Stimulated activated CD4-positive, alpha-beta T cell treated with anti-CD3 and anti-CD28 coated beads, Interleukin-15, amount 100 ng/mL, for 1 hour (primary cell): ENCODE measurements at places on chromosomes 3 and 15.

- no peak for DNase-seq
These were observed 418.8 kb downstream of the OTOL1 start for GRCh38 chr3:161915418-161915750.

- DNase-seq = no peak
These were observed 128.2 kb downstream of the SOX2 start for GRCh38 chr3:181839916-181840297.

GRCh38 chr3:48716982-48717746 lies at the start of gene IP6K2:
Gene IP6K2 (minus strand): TSS chr3:48717221. CDS start chr3:48695291, 21,930 bp downstream.
- peak; percentile 99 for DNase-seq

- DNase-seq = no peak
These were observed 10.7 kb downstream of the ZXDC start for GRCh38 chr3:126464997-126465396.

DNA sequence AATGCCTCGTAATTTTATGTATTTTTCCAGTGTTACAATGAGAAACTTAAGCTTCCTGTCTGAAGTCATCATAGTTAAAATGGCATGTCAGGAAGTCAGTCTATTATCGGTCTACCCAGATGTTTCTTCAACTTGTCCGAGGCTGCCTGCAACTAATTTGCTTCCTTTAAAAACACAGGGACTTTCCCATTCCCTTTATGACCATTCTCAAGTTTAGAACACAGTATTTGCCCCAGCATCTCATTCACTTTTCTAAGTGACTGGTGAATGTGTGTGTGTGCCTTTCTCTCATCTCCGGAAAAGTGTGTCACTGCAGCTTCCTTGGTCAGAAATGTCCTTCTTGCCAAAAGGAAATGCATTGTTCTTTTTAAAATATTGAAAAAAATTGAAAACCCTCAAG lies 466.6 kb downstream of the RAP2B start:
- DNase-seq = no peak

GRCh38 chr3:46127503-46127902 lies 80.6 kb downstream of the CCR1 start:
- no peak for DNase-seq

DNA sequence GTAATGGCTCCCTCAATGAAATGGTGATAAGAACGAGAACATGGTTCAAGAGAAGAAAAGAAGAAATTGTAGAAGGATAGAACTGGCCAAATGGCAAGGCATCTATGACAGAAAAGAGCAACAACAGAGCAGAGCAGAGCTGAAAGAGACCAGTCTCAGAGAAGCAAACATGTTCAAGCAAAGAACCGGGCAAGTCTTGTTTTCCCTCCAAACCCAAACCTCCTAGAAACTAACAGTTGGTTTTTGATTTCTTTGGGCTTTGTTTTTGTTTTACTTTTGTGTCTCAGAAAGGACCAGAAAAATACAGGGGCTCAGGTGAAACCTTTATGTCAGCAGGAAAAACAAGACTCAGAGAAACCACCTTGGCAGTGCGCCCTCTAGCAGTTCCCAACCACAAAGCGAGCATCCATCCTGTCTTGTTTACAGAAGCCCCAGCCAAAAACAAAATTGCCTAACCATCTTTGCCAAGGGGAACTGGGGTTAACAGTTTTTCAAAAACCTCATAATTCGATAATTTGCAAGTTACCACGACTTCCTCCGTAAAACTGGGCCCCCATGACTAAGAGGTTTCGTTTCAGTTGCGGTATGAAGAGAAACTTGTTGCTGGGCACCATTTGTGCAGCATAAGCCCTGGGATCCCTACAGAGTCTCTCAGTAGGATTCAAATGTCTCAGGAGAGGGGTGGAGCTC lies 159.2 kb upstream of the SLC24A5 start:
- no peak for DNase-seq

GRCh38 chr3:151476344-151477018 lies 15.6 kb upstream of the IGSF10 start:
- DNase-seq = no peak

DNA sequence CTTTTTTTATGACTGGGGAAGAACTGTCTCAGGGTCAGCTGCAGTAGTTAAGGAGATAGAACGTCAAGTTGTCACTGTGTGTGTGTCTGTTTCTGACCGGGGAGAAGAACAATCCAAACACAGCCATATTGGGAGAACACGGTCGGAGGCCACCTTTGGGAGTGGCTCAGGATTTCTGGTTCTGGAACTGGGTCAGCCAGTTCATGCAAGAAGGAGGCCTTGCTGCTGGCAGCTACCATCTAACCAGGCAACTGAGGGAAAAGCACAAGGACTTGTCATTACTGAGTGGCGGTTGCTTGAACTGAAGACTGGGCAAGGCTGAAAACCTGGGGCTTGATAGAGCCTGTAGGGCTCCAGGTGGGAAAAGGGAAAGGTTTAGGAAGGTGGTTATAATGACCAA lies 24.6 kb downstream of the GLDN start:
- DNase-seq = no peak

GRCh38 chr3:45441584-45442310 lies 53.4 kb downstream of the LARS2 start:
- DNase-seq = no peak

GRCh38 chr3:52872245-52872644 lies 25.1 kb downstream of the STIMATE start:
- no peak for DNase-seq

DNA sequence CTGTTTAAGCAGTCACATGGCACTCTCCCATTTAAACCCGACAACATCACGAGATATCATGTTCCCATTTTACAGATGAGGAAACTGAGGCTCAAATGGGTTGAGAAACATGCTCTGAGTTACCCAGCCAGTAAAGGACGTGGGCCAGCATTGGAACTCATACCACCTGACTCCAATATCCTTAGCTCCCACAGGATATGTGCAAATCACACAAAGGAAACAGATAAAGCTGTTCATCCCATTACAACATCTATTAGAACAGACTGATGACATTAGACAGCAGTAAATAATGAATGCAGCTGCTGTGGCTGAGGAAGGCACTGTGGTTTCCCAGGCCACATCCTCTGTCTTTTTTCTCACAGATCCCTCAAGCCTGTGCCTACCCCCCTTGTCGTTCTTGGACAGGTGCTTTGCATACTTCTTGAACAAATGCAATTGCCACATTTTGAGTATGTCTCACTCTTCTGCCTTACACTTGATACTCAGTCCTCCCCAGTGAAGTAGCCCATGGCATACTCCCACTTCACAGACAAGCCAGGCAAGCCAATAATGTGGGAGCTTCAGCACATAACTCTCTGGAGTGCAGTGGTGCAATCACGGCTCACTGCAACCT lies 17.7 kb downstream of the FRMD4B start:
- DNase-seq = no peak

- no peak for DNase-seq
These were observed 12.2 kb downstream of the PROS1 start for GRCh38 chr3:93961489-93961888.

- no peak for DNase-seq
These were observed 3.7 kb downstream of the SLCO3A1 start for GRCh38 chr15:91857224-91857585.

GRCh38 chr3:194801461-194802432 lies 116.1 kb downstream of the FAM43A start:
- DNase-seq = no peak

- DNase-seq = no peak
These were observed 37.0 kb downstream of the PIK3R4 start for GRCh38 chr3:130709671-130710070.

DNA sequence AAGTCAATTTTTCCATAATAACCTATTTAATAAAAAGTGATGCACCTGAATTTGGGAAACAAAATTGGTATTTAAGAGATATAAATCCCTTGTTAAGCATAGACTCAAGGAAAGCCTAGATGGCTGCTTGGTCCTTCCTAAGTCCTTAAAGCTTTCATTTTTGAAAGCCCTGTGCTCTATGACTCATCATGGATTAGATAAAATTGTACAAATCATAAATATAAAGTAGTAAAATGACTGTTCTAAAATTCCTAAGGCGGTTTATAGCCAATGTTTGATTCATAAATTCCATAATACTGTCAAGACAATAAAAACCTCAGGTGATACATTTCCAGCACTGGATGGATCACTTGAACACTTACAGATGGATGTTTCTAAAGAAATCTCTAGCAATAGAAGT lies 730.8 kb upstream of the EPHA6 start:
- DNase-seq = no peak

DNA sequence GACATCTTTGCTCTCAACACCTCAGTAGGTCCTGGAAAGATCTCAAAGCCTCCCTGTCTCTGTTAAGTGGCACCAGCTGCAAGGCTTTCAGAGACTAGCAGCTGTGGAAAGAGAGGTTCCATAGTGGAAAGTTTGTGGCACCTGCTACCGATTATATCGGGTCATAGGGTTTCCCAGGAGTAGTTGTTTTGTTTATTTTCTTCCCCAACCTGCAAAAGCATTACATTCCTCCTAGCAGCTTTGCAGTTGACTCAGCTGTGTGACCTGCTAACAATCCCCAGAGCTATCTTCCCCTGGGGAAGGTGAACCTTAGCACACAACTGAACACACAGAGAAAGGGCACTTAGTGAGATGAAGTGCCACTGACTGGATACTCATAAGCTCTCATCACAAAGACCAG lies 598.9 kb upstream of the GRM7 start:
- no peak for DNase-seq

DNA sequence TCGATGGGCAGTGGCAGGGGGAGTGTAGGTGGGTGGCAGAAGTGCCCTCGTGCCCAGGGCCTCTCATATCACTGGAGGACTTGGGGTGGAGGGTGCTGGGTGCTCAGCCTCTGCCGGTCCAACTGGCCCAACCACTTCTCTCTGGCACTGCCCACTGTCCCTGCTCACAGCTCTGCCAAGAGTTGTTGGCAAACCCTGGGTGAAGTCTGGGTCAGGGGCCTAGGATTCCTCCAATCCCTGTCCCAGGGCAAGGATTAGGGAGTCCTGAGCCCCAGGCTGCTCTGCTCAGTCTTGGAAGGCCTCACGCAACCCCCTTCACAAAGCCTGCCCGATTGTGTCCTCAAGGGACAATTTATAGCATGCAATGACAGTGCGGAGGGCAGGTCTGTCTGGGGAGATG lies 5.2 kb upstream of the PRKCD start:
- no peak for DNase-seq

GRCh38 chr15:89330119-89330518 lies 4.5 kb downstream of the POLG start:
- DNase-seq = no peak

- no peak for DNase-seq
These were observed 1.8 kb upstream of the NAALADL2 start for GRCh38 chr3:174857301-174857700.

DNA sequence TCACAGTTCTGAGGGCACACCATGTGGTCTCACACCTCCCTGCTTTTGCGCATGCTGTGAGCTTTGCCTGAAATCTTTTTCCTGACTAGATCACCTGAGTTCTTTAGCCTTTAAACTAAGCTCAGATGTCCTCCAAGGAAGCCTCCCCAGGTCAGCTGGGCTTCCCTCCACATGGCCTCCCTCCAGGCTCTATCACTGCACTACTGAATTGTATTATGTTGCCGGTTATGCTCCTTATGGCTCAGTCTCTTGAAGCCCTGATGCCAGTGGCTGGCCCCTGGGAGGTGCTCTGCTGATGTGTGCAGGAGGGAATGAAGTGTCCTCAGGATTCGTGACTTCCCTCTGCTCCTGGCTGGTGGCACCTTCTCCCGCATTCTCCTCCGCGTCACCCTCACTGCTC lies 93.3 kb upstream of the BLM start:
- DNase-seq = no peak

GRCh38 chr3:11328196-11328945 lies 56.2 kb downstream of the ATG7 start:
- no peak for DNase-seq

DNA sequence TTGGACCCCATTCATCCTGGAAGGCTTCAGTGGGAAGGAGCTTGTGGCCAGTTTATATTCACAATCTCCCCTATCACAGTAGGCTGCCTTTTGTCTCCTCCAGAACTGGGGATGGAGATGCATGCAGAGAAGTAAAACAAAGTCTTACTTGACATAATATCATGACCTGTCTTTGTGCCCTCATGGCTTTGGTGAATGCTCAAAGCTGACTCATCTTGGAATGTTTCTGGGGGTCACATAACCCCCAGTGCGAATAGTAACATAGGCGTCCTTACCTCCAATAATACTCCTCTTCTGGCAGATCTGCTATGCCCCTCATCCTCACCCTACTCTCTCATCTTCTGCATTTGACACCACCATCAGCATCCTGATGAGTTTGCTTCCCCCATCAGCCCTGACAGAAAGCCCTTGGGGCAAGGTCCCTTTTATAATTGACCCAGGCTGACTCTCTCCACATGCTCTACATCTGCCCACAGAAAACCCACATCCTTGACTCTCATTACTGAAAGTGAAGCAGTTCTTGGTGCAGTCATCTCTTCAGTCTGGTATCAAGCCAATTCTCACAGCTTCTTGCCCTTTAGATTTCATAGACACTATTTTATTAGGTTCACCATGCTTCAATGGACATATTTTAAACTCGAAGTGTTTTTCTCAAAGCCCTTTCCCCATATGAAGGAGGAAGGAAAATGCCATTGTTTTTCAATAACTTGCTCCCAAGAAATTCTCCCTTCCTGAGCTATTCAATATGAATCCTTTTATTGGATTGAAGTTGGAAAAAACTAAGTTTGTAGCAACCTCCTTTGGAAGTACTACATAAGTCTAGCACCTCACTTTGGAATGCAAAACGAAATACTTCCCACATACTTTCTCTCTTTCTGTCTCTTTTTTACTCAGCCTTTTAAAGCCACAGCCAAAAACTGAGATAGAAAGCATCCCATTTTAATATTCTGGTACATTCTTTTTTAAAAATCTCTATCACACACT lies 36.6 kb downstream of the OSTN start:
- DNase-seq = no peak

GRCh38 chr3:30155755-30156154 lies 450.6 kb upstream of the TGFBR2 start:
- DNase-seq = no peak

DNA sequence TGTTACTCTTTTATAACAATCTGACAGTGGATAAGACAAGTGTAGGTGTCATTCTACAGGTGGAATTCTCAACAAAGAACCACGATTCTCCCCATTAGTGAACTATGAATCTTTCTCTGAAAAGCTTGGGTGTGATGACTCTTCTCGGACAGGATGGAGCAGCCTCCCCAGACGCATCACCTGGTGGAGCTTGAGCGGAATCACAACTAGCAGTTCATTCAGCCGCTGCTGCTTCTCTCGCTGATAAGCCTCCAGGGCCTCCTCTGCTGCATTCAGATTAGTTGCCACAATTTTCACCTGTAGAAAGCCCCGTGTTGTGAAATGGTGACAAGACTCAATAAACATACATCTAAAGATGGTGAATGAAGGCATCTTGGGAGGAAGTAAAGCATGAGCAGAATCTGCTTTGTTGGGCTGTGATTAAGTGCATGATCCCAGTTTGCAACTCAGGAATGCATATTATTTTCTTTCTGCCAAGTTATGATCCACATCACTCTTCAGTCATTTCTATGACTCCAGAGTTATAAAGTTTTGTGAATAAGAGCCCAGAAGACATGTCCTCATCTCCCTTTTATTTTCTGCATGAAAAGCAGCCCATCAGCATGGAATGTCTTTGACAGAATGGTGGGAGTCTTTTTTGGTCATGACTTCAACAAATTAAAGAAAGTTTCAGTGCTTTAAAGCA lies 93.6 kb downstream of the BOC start:
- no peak for DNase-seq
